NCI-H1048 (cell line): ENCODE measurements at places on chromosomes 2 and 18.

- no peak for DNase-seq
Measured at GRCh38 chr2:224753743-224754540, 37.8 kb upstream of the CCDC195 start.

DNA sequence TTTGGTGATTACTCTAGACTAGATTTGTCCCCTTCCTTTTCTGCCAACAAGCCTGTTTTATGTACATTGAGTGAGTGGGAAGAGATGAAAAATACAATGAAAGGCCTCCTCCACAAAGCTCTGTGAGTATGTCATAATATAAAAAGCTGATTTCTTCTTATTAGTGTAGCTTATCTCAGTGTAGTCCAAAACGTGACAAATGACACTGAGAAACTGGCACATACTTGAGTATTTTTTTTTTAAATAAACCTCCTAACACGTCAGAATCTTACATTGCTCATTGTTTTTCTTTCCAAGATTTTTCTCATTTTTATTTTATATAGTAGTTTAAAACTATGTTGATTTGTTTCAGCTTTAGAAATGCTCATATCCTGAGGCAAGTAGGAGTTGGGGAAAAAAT, 17.9 kb upstream of the FIGN start:
- no peak for DNase-seq

DNA sequence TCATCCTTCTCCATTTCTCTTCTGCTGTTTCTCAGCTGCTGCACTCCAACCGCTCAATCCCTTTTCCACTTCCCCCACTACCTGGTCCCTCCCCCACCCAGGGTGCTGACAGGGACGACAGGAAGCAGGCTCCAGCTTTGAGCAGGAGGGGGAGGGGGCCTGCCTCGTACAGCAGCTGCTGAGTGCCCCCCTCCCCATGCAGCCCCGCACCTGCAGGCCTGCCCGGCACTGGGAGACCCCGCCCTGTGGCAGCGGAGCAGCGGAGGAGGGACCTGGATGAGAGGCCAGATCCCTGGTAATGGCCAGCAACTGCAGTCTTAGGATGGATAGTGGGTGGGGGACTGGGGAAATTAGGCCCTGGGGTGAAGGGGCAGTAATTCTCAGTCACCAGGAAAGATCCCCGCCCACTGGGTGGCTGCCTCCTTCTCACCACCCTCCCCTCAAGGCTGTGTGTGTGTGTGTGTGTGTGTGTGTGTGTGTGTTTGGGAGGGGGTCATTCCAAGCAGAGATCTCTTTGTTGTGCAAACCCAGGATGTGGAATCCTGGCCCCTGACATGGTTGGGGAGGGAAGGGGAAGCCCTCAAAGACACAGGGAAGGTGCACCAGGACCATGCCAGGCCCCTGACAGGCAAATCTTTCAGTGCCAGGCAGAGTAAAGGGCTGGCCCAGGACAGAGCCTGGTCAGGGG, 6.8 kb upstream of the CRYBA2 start:
- DNase-seq = no peak

DNA sequence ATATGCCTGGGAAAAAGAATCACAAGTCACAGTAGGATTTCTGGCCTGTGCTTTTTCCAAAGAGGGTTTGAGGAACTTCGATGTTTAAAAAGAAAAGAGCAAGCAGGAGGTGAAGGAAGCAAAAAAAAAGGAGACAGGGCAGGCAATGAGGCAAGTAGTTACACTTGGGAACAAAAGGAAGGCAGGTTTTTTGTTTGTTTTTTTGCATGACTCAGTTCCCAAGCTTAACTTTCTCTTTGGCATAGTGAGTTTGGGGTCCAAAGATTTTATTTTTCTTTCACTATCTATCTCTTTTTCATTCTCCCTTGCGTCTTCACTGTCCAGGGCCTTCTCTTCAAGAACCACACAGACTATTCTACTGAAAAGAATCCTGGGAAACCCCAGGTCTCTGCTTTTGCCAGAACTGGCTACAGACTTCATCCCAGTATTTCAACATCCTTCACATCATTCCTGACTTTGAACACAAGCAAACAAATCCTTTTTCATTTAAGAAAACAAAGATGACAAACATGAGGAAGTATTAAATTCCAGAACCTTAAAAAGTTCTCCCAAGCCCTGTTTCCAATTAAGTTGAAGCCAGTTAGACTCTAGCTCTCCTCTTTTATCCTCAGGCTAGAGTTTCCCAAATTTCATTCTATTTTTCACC, 210.7 kb upstream of the RND3 start:
- DNase-seq = no peak

DNA sequence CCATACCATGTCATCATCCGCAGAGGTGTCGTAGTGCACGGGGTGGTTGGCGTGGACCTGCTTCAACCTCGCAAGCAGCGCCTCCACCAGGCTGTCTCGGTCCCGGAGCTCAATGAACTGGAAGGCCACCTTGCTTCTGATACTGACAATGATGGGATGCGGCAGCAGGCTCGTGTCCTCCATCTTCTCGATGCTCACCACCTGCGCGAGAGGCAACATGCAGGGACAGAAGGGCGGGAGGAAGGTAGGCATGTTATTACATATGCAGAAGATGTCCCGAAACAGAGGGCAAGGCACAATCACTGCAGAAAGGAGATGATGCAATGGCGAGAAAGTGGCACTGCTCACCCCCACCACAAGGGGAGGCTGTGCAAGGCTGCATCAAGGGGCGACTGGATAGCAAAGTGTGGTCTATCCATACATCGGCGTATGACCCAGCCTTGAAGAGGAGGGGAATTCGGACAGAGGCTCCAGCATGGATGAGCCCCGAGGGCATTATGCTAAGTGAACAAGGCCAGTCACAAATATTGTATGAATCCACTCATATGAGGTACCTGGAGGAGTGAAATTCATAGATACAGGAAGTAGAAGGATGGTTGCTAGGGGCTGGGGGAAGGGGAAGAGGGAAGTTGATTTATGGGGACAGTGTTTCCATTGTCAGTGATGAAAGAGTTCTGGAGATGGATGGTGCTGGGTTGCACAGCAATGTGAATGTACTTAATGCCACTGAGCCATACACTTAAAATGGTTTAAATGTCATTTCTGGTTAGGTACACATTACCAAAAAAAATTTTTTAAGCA, 36.6 kb downstream of the RPL31 start:
- no peak for DNase-seq

DNA sequence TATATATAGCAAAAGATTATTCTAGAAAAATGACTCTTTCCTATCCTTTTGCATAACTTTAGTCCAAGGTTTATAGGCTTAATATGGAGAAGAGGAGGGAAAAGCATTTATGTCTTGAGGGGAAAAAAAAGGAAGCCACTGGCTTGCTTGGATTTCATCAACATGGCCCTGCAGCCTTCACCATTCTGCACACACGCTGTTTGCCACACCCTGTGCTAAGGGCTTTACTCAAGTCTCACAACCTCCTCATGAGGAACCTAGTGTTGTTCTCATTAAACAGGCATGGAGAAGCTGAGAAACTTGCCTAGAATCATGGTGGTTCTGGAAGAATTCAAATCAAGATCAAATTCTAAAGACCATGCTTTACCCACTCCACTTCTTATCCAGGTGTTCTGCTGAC, 117.3 kb upstream of the TTC39C start:
- no peak for DNase-seq

- no peak for DNase-seq
Measured at GRCh38 chr2:218289639-218290315, 2.5 kb downstream of the TMBIM1 start.

- DNase-seq = no peak
Measured at GRCh38 chr2:40401896-40402295, 50.0 kb downstream of the SLC8A1 start.

- no peak for DNase-seq
Measured at GRCh38 chr2:29376541-29376940, 261.3 kb downstream of the CLIP4 start.

DNA sequence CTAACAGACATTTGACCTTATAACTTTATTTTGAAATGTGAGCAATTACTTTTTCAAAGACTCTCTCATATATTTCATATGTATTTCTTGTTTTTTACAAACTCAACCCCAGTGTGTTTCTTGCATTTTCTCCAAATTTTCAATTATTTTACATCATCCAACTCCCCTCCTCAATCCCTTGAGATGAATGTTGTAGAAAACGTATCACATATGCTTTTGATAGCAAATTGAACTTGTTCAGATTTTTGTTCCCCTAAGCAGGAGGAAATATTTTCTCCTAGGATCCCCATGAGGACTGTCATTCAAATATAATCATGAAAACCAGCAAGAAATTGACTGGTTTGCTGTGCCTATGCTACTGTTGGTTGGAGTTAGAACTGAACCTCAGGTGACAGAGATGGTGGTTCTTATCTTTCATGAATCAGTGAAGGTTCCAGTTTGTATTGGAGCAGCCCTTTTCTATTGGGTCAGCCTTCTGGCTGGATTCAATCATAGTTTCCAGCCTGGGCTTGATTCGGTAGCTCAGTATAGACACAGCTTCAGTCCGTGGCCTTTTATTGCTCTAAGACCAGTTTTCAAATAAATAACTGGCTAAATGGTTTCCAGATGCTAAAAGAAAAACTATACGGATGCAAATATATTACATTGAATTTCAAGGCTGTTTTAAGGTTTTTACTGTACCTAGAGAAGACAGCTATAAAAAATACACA, 591.0 kb downstream of the EPHA4 start:
- no peak for DNase-seq

DNA sequence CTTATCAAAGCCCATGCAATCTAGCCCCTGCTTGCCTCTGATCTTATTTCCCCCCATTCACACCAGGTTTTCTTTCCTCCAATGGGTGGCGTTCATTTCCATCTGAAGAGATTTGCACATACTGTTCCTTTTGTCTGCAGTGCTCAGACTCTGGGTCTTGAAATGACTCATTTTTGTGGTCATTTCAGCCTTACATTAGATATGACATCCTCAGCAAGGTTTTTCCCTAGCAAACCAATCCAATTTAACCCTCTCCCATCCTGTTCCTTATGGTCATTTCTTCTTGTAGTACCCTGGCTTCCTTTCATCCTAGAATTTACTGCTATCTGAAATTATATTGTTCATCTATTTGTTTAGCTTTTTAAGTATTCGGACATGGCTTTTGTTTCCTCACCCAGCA, 42.5 kb upstream of the SCN1A start:
- DNase-seq = no peak

- DNase-seq = no peak
Measured at GRCh38 chr2:41618754-41619153, 429.1 kb upstream of the PKDCC start.

DNA sequence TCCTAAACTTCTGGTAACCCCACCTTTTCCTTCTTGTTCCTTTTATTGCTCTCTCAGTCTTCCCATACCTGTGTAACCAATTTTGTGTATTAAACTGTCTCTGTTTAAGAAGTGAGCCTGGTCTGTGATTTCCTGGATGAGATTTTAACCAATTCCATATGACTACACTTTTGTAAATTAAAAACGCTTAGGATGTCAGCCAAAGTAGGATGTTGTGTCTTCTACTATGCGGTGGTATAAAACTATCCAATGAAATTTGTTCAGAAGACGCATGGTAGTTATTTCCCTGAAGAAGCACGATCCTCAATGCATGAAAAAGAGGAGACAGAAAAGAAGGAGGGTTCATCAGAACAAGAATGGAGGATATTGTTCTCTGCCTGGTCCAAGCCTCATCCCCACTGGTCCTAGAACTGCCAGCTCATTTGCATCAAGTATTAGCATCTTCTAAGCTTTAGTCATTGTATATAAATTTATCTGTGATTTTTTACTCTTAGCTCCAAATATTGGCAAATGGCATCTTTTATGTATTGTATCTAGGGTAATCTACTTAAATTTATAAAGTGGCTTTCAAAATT, 127.4 kb downstream of the TGIF1 start:
- DNase-seq = no peak

GRCh38 chr2:70371753-70372152, 69.9 kb upstream of the FAM136A start:
- DNase-seq = no peak

- no peak for DNase-seq
Measured at GRCh38 chr2:237444071-237444470, 30.1 kb upstream of the COL6A3 start.

DNA sequence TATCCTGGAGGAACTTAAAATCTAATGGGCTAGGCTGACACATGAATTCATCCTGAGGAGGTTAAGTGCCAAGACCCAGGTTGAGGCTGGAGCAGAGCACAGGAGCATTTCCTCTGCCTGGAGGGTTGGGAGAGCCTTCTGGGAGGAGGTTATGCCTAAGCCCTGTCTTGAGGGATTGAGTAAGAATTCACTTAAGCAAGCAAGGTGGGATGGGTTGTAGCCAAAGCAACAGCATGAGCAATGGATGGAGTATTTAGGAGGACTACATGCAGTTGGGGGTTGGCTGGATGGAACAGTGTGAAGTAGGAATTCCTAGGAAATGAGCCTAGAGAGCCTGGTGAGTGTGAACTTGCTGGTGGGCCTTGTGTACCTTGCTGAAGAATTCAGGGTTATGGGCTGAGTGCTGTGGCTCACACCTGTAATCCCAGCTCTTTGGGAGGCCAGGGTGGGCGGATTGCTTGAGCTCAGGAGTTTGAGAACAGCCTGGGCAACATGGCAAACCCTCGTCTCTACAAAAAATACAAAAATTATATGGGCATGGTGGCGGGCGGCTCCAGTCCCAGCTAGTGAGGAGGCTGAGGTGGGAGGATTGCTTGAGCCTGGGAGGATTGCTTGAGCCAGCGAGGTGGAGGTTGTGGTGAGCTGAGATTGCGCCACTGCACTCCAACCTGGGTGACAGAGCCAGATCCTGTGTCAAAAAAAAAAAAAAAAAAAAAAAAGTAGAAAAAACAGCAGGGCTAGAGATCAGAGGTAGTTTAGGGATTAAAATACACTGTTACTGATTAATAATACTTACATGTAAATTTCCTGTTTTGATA, 22.2 kb downstream of the TANC1 start:
- DNase-seq = no peak

- no peak for DNase-seq
Measured at GRCh38 chr2:98734162-98734561, 3.2 kb upstream of the MGAT4A start.

DNA sequence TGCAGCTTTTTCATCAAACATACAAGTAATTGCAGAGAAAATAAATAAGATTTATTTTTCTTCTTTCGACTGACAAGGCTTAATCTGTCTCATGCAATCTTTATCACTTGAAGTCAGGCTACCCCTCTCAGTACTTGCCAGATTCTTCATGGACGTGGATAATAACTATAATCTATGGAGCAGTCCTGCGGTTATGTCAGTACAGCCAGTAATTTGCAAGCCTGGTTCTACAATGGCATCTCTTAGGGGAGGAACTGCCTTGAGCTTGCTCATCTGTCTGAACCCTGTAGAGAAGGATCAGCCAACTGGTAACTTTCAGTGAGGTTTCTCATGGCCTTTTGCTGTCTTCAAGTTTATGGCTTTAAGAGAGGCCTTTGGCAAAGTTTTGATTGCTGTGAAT, 35.5 kb upstream of the LRRTM1 start:
- DNase-seq = no peak

DNA sequence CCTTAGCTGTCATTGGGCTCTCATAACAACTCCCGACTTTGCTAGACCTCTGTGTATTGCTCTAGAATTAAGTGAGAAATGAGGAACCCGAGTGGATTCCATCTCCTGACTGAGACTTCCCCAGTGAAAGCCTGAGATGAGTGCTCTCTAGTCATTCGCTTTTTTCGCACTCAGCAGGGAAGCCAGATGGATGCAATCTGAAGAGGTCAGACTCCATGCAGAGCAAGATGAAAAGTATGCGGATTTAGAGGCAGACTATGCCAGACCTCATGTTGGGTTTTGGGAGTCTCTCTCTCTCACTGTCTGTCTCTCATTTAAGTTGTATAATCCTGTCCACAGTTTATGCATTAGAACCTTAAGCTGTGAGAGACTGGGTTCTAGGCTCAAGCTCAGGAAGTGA, 88.6 kb downstream of the SLC5A7 start:
- no peak for DNase-seq
